ENCODE measurements at places on chromosomes 4 and X. TPM values are rescaled to one million over a fixed set of nuclear protein-coding genes. Genes with fewer than 3 reads are reported as not detected.

Gene F9
- not detected for polyA plus RNA-seq

Gene SERTM2
- polyA plus RNA-seq = 0.03 TPM

Gene CXXC4
- polyA plus RNA-seq = 0.39 TPM

Gene ADH1C
- 2.6 TPM for polyA plus RNA-seq

Gene MAGEC2
- polyA plus RNA-seq = not detected

Gene FHIP1A
- polyA plus RNA-seq = 1.5 TPM

Gene EPGN
- 0.79 TPM for polyA plus RNA-seq

Gene CACNA1F
- polyA plus RNA-seq = 0.10 TPM

Gene HMX1
- polyA plus RNA-seq = not detected

Gene ANXA10
- 0.64 TPM for polyA plus RNA-seq

Gene CSN1S1
- polyA plus RNA-seq = 0.09 TPM

Gene AFM
- polyA plus RNA-seq = not detected

Gene PNMA6F
- polyA plus RNA-seq = not detected

Gene SAP30
- 25.2 TPM for polyA plus RNA-seq

Gene COL4A5
- polyA plus RNA-seq = 4.3 TPM

Gene ARHGAP6
- polyA plus RNA-seq = 7.0 TPM

Gene TMEM271
- not detected for polyA plus RNA-seq

Gene RBMXL3
- polyA plus RNA-seq = not detected

Gene KCND1
- 1.3 TPM for polyA plus RNA-seq

Gene RPS6KA6
- 0.61 TPM for polyA plus RNA-seq

Gene PARM1
- polyA plus RNA-seq = 27.5 TPM

Gene PDLIM3
- polyA plus RNA-seq = 25.8 TPM

All from lung (tissue), 17 donors.